Mucosa of descending colon (tissue), 3 donors: ENCODE measurements at places on chromosomes 2 and 18. TPM values are rescaled to one million over a fixed set of nuclear protein-coding genes. Genes with fewer than 3 reads are reported as not detected.

DNA sequence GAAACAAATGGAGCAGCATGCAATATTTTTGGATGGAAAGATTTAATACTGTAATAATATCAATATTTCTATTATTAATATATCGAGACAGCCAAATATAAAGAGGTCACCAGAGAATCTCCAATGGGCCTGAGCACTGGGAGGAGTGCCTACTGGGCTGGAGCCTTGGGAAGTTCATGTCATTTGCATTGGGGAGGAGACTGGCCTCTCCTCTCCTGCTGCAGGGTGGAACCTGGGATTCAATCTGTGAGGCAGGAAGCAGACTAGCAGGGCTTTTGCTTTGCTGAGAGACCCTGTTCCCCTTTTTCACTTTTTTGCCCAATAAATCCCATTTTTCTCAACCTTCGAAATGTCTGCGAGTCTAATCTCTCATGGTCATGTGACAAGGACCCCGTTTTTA, 390.6 kb upstream of the CYRIA start:
- no peak for DNase-seq

DNA sequence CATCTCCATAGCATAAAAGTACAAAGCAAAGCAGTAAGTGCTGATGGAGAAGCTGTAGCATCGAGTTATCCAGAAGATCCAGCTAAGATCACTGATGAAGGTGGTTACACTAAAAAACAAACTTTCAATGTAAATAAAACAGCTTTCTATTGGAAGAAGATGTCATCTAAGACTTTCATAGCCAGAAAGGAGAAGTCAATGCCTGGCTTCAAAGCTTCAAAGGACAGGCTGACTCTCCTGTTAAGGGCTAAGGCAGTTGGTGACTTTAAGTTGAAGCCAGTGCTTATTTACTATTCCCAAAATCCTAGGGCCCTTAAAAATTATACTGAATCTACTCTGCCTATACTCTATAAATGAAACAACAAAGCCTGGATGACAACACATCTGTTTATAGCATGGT, 44.0 kb downstream of the METTL8 start:
- DNase-seq = no peak

DNA sequence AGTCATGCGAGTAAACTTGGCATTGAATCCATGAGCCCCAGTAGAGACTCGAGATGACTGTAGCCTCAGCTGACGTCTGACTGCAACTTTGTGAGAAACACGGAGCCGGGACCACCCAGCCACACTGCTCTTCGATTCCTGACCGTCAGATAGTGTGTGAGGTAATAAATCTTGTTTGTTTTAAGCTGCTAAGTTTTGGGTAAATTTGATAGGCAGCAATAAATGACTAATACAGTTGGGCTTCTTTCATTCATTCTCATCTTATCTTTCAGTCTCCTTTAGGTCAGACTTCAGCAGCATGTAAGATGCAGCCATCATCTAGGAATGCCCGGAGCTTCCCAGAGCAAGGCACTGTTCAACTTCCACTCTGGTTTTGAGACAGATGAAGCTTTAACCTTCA, 8.0 kb upstream of the KLHL29 start:
- DNase-seq = no peak

- DNase-seq = no peak
Measured at GRCh38 chr2:80529466-80530165, 225.1 kb upstream of the LRRTM1 start.

The CDH7 gene
- not detected for total RNA-seq
